ENCODE measurements at places on chromosomes 5 and 9.
A peak's percentile ranks its signal among the peaks of the same experiment; 100 is the strongest.

GRCh38 chr5:103354446-103354845 is 95.9 kb downstream of the MACIR start:
- DNase-seq = no peak

GRCh38 chr9:72590824-72591223 is 69.4 kb downstream of the TMC1 start:
- DNase-seq = no peak

- peak; percentile 69 for DNase-seq
Measured at GRCh38 chr5:14156650-14157492, 13.7 kb downstream of the TRIO start.

DNA sequence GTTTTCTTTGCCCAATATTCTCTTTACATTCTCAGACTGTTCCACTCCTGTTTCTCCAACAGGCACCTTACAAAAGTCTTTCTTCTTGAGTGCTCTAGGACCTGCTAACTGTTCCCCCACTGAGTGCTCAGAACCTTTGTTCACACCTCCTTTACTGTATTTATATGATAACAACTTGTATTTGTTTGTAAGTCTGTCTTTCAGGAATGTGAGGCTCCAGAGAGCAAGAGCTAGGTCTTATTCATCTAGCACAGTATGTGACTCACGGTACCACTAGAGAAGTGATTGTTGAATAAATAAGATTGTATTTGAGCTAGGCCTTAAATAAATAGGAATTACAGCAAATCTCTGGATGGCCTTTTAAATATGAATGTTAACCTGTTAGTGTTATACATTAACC is 42.5 kb upstream of the MYOT start:
- no peak for DNase-seq

- peak; percentile 71 for DNase-seq
Measured at GRCh38 chr5:177389241-177390169, 5.3 kb downstream of the SLC34A1 start.

DNA sequence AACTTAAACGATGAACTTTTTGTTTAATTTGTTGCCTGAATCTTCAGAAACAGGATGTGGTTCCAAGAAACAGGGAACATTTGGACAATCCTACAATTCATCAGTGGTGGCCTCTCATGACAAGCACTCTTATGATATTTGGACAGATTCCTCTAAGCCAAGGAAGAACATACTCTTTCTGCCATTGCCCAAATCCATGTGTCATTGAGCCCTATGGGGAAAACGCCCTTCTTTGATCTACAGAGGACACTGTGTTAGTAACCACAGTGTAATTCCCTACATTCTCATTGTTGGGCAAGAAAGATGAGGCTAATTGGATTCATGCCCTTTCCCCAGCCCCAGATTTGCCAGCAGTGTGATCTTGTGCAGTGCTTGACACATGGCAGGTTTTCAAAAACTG is 167.7 kb upstream of the PTCH1 start:
- DNase-seq = no peak

DNA sequence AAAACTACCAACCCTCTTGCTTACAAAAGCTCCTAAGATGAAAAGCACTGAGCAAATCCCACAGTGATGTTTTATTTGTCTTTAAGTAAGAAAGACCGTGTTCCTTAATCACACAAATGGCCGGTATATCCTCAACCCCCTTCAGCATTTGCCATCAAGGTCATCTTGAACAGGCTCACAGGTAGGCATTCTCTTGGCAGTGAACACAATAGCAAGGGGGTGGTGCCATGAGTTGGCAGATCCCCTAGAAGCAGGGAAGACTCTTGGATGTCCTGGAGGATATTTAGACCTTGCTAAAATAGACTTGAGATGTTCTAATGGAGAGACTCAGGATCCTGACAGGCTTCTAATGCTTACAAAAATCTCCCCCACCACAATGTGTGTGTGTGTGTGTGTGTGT is 323.0 kb downstream of the SPOCK1 start:
- no peak for DNase-seq

DNA sequence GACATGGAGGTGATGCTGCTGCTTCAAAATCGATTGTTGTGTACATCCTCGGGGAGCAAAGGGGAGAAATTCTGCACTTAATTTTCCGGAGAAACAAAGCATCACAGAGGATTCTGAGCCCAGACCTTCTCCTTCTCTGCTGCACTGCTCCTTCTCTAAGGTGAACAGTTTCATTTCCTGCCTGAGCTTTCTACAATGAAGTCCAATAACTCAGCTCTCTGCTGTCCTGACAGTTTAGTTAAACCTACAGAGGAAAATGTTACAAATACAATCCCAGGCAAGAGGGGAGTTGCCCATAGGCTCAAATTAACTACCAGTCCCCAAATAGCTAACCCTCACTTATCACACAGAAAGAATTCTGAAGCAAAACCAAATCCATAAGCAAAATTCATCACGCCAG is 206.3 kb downstream of the EFNA5 start:
- no peak for DNase-seq
